CD4-positive, CD25-positive, alpha-beta regulatory T cell (primary cell): ENCODE measurements at places on chromosomes 5 and 9. TPM values are rescaled to one million over a fixed set of nuclear protein-coding genes. Genes with fewer than 3 reads are reported as not detected.

DAPK1 gene
- 3.5 TPM for total RNA-seq

- H3K36me3 ChIP-seq, result no peaks in the 10 kb centered on the region
- H3K27me3 ChIP-seq, result no peaks in the 10 kb centered on the region
- no peak for DNase-seq
- no peak overlapping the region for H3K27ac ChIP-seq
- H3K4me1 ChIP-seq, result no peaks in the 10 kb centered on the region
- H3K4me3 ChIP-seq, result no peak overlapping the region
Observed at GRCh38 chr9:108844856-108845255, 10.9 kb downstream of the ACTL7B start.

- no peak overlapping the region for H3K27ac ChIP-seq
- DNase-seq, result no peak
- no peaks in the 10 kb centered on the region for H3K4me1 ChIP-seq
- H3K27me3 ChIP-seq, result no peaks in the 10 kb centered on the region
- H3K36me3 ChIP-seq, result peaks cover 2% of the 10 kb centered on the region
Observed at GRCh38 chr9:20863945-20864344, 167.5 kb downstream of the HACD4 start.

CDX1 gene
- total RNA-seq, result not detected

DNA sequence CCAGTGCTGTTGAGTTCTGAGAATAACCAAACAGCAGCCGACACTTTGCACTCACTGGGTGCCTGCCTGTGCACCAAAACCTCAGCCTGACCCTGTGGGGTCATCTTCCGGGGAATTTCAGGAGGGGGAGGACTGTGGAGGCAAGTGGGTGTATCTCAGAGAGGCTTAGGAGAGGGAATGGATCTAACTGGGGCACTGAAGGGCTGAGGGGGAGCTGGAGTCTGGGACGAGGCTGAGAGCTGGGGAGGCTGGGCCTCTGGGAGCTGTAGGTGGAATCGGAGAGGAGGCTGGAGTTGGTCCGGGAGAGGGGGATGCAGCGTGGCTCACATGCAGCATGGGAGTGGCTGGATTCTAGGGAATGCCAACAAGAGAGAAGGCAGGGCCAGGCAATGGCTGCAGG lies 14.9 kb upstream of the ASS1 start:
- H3K4me3 ChIP-seq, result no peak overlapping the region
- DNase-seq, result no peak
- H3K4me1 ChIP-seq, result peaks cover 10% of the 10 kb centered on the region
- no peak overlapping the region for H3K27ac ChIP-seq

GRCh38 chr9:121171236-121171635 lies 30.4 kb downstream of the RAB14 start:
- no peaks in the 10 kb centered on the region for H3K4me1 ChIP-seq
- H3K4me3 ChIP-seq, result no peak overlapping the region
- no peak overlapping the region for H3K27ac ChIP-seq
- H3K36me3 ChIP-seq, result peaks cover 91% of the 10 kb centered on the region
- no peak for DNase-seq

- no peak for DNase-seq
- H3K27ac ChIP-seq, result no peak overlapping the region
- H3K36me3 ChIP-seq, result no peaks in the 10 kb centered on the region
- no peak overlapping the region for H3K4me3 ChIP-seq
Observed at GRCh38 chr5:140005145-140005591, 37.9 kb downstream of the NRG2 start.

DNA sequence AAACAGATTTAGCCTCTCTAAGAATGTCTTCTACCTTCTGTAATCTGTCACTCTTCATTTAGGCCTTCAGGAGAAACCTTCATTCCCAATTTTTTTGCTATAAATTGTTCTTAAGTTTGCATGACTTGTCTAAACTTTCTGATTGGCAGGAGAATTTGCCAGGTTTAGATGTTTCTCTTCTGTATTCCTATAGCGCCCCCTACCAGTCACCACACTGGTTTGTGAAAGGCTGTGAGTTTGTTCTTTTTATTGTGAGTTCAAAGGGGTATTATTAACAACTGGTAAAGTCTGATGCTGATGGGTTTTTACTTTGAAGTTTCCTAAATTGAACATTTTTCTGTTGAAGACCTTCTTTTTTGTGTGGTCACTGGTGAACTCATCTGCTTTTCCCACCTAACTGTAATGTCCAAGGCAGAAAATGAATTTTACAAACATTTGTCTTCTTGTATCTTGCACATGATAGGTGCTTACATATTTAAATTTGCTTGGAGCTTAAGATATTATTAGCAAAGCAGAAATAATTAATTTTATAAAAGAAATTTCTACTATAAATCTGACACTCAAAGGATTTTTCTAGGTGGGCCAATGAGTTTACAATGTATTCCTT lies 18.4 kb upstream of the F2RL2 start:
- no peak overlapping the region for H3K27ac ChIP-seq
- H3K27me3 ChIP-seq, result no peaks in the 10 kb centered on the region
- DNase-seq, result peak; percentile 28
- peaks cover 84% of the 10 kb centered on the region for H3K36me3 ChIP-seq
- H3K4me1 ChIP-seq, result no peaks in the 10 kb centered on the region
- no peak overlapping the region for H3K4me3 ChIP-seq

TAS2R1 gene
- total RNA-seq, result not detected

DNA sequence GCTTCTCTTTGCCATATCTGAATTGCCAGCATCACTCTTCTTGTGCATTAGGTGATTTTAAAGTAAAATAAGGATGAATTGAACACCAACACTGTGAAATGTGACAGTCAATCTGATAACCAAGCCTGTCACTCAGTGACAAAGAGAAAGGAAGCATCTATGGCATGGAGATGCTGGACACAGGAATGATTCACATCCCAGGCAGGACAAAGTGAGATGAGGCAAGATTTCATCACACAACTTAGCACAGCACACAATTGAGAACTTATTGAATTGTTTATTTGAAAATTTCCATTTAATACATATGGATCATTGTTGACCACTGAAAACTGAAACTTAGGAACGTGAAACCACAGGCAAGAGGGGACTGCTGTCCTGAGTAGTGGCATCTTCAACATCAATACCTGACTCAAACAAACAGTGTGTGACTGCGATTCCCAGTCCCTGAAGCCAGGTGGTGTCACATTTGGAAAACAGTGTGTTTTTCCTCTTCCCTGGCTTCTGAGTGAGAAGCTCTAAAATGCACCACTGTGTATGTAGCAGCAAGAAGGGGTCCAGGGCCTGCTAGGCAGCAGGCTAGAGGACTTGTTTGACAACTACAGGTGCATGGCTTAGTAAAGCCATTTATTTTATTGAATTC lies 10.7 kb downstream of the GAPT start:
- H3K27me3 ChIP-seq, result peaks cover 3% of the 10 kb centered on the region
- H3K36me3 ChIP-seq, result no peaks in the 10 kb centered on the region
- H3K27ac ChIP-seq, result no peak overlapping the region
- H3K4me3 ChIP-seq, result no peak overlapping the region
- no peak for DNase-seq

TTC23L gene
- total RNA-seq, result not detected

- H3K4me1 ChIP-seq, result no peaks in the 10 kb centered on the region
- peaks cover 4% of the 10 kb centered on the region for H3K27me3 ChIP-seq
- no peaks in the 10 kb centered on the region for H3K36me3 ChIP-seq
- H3K4me3 ChIP-seq, result no peak overlapping the region
Observed at GRCh38 chr5:88647901-88648300, 235.1 kb downstream of the MEF2C start.

SOX30 gene
- not detected for total RNA-seq

DNA sequence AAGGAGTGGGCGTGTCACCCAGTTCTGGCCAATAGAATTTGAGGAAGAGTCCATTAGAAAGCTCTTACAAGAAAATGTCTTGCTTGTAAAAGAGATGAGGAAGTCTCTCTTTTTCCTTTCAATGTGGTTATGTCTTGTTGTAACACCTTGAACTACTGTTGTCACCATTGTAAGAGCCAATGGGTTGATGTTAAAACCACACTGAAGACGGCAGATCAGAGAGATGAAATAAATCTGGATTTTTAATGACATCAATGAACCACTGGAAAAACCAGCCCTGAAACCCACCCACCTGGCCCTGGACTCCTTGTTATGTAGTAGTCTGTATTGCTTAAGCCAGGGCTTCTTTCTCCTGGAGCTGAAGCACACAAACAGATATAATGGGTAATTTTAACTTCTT lies 83.8 kb upstream of the ERCC6L2 start:
- no peaks in the 10 kb centered on the region for H3K27me3 ChIP-seq
- H3K4me3 ChIP-seq, result no peak overlapping the region
- H3K4me1 ChIP-seq, result no peaks in the 10 kb centered on the region
- no peaks in the 10 kb centered on the region for H3K36me3 ChIP-seq

DNA sequence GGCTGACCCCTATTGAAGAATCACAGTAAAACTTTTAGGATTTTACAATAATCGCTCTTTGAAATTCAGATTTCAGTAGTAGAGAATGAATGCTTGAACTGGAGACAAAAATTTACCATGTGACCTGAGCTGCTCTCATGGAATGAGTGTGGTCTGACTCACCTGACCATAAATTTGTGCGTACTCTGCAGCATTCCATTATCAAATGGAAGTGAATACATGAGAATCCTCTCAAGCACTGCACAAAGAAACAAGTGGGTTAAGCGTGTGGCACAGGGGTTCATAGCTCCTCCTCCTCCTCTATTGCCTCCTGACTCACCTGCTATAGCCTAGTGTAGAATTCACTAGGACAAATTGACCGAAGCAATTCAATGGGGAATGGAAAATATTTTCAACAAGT lies 269.8 kb upstream of the CDH9 start:
- no peaks in the 10 kb centered on the region for H3K27me3 ChIP-seq
- no peaks in the 10 kb centered on the region for H3K36me3 ChIP-seq
- no peak overlapping the region for H3K4me3 ChIP-seq
- no peak overlapping the region for H3K27ac ChIP-seq
- H3K4me1 ChIP-seq, result no peaks in the 10 kb centered on the region
- no peak for DNase-seq
